H7 (cell line): ENCODE measurements at places on chromosomes 4 and X.

GRCh38 chr4:23924556-23924955 is 34.7 kb upstream of the PPARGC1A start:
- DNase-seq: no peak

DNA sequence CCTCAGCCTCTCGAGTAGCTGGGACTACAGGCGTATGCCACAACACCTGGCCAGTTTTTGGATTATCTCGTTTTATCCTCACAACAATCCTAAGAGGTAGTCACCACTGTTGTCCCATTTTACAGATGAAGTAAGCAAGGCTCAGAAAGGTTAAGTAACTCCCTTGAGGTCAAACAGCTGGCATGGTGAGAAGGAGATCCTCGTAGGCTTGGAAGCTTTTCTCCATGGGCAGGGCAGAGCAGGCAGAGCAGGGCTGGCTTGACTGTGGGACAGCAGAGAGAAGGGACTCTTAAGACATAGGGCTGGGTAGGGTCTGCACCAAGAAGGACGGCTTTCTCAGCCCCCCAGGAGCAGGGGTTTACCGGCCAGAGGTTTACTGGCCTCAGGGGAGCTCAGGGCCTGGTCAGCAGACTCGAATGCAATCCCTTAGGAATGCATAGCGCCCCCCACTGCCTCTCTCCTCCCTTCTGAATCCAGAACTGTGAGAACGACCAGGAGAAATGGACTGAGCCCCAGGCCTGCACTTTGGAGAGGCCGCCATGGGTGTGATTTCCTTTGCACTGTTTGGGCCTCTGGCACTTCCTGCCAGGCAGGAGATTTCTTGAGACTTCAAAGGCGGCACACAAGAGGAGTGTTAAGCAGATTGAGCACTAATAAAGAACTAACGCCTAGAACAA is 14.0 kb upstream of the CDKN2AIP start:
- DNase-seq: peak; percentile 72

- no peak for DNase-seq
Measured at GRCh38 chr4:105751718-105752299, 43.2 kb downstream of the GSTCD start.

GRCh38 chr4:20166544-20166943 is 85.2 kb upstream of the SLIT2 start:
- DNase-seq: no peak

DNA sequence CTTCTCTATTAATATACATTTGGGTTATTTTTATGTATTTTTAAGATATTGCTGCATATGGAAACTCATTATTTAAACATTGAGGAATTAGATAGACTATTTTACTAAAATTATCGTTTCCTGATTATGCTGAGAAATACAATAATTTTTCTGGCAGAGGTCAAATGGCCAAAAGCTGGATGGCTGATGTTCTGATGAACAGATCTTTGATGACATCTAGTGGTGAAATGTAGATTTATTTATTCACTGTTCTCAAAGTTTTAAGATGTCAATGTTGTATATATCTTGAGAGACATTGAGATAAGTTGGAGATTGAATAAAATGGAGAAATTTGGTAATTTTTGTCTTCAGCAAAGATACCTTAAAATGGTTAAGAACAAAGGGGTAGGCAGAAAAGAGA is 96.2 kb downstream of the UGT8 start:
- no peak for DNase-seq

DNA sequence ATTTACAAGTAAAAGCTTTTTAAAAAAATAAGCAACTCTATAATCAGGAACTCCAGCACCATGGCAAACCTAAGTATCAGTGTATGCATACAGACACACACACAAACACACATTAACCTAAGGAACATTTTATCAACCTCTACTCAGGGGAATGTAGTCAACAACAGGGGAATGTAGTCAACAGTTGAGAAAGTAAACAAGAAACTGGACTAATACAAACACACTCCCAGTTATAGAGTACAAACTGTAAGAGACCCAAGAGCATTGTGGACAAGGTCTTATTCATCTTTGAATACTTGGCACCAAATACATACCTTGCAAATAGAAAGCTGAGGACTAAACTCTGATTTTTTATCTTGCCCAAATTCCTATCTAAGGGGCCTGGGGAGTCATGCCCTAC is 36.2 kb downstream of the PAPSS1 start:
- DNase-seq: no peak

GRCh38 chr4:183200453-183200852 is 101.4 kb downstream of the WWC2 start:
- DNase-seq: peak; percentile 4

DNA sequence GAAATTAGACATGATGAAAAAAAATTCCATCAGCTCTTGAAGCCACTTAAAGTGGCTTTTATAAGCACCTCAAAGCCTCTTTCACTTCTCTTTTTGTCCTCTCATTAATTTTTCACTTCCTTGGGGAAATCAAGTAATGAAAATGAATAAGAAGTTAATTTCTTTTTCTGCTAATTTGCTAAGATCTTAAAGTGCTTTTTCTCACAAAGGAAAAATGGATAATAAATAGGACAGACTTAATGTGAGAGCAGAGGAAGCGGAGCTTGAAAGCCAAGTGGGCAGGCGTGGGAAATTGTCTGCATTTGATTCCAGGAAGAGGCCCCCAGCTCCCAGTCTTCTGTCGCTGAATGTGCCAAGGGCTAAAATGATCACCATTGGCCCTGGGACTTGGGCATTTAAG is 28.6 kb downstream of the CDS1 start:
- DNase-seq: no peak

DNA sequence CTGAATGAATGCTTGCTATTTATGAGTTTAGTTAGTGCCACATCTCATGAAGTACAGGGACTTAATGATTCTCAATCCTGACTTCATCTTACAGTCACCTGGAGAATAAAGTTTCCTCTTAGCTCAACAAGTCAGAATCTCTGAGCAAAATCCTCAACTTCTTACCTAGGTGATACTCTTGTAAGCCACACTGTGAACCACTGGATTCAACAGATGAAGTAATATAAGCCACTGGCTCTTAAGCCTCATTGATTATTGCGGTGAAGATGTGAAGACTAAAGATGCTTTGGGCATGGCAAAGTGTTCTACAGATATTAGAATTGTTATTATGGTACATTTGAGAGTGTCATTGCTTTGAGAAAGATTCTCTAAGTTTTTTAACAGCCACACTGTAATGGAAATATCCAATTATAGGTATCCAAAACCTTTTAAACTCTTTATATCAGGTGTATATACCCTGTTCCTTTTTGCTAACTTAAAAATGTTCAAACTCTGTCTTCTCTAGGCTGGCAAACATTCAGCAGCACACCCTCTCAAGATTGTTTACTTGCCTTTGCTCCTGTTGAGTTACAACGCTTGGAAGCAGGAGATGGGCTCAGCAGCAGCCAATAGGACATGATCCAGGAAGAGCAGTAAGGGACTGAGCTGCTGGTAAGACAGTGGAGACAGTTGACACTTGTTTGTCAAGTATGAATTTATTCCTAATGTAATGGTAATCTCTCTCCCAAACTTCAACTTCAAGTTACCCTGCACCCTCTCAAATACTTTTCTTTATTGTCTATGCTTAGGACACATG is 43.4 kb downstream of the TET2 start:
- DNase-seq: no peak

DNA sequence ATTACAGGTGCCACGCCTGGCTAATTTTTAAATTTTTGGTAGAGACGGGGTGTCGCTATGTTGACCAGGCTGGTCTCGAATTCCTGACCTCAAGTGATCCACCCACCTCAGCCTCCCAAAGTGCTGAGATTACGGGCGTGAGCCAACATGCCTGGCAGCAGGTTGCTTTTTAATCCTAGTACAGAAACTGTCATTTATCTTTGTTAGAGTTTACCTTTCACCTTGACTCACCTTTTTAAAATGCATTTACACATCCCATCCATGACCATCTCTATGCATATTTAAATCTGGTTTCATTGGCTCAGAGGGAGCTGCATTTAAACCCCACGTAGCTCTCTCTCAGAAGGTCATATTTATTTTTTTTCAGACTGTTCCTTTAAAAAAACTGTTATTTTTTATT is 31.9 kb downstream of the SLC16A2 start:
- no peak for DNase-seq

DNA sequence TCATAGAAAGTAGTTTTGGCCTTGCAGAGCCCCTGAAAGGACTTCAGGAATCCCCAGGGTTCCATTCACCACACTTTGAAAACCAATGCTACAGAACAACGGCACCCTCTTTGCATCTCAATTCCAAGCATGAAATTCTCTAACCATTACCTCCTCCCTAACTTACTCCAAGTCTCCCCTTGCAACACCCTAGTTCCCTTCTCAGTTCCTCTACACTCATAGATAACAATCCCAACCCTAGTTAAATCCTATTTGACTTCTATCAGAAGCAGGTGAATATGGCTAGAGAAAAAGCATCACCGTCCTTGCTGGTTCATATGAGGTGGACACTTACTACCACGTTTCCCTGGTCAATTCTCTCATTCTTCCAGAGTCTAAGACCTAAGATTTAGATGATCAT is 2.4 kb downstream of the RCHY1 start:
- peak; percentile 10 for DNase-seq

DNA sequence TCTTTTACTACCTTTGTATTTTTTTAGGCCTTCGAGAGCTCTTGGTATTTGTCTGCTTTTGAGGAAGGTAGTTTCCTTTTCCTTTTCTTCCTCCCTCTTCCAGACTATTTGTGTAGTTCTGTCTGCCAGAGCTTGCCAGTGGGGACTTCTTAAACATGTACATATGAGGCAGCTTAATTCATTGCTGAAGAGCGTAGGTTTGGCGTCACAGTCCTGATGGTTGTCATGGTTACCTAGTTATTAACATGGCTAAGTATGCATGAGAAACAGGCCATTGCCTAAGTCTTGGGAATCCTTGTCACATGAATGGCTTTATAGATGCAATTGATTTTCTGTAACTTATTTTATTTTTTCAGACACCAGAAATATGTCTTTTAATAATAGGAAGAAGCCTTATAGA is 48.5 kb upstream of the ARMCX2 start:
- no peak for DNase-seq

DNA sequence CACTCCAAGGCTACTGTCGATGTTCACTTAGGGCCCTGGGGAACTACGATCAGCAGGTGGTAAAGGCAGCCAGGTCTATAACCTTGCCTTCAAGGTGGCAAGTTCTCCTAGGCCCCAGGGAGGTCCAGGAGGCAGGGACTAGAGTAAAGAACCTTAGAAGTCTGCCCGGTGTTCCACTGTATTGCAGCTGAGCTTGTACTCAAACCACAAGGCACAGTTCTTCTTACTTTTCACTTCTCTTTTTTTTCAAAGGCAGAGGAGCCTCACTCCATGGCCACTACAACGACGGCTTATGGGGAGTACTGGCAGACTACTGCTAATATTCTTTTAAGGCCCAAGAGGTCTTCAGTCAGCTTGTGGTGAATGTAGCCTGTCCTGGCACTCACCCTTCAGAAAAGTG is 78.8 kb upstream of the GPR174 start:
- no peak for DNase-seq

- DNase-seq: no peak
Measured at GRCh38 chrX:124497386-124497785, 151.0 kb downstream of the SH2D1A start.

DNA sequence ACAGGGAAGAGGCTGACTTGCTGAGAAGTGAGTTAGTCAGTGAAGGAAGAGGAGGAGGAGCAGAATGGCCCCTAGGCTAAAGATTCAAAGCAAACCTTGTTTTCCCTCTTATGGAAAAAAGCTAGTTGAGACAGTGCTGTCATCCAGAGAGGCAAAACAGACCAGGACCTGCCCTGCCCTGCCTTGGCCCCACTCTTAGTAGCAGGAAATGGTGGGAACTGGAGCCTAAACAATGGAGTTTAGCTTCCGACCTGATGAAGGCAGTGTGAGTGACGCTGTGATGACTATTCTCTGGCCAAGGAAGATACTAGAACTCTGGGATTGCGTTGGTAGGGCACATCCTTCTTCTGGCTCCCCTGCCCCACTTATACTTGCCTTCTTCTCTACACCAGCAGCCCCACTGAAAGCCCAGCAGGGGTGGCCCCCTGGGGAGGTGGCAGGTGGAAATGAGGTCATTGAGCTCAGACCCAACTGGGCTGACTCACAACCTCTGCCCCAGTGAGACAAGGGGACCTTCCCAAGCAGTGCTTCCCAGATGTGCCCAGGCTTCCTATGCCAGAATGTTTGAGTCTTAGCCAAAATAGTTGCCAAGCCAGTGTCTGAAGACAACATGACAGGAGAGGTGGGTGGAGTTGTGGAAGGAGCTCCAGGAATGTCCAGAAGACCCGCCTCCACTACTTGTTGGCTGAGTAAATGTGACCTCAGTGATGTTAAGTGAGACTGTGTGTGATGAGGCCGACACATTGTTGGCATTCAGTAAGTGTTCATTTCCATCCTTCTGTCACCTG is 38.8 kb downstream of the MSN start:
- DNase-seq: no peak

DNA sequence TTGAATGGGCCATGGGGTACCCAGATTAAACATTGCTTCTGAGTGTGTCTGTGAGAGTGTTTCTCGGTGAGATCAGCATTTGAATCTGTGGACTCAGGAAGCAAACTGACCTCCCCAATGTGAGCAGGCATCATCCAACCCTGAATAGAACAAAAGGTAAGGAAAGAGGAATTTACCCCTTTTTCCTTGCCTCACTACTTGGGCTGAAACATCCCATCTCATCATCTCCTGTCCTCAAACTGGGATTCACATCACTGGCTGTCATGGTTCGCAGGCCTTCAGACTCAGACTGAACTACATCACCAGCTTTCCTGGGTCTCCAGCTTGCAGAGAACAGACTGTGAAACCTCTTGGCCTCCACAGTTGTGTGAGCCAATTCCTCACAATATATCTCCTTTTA is 47.1 kb downstream of the TEC start:
- DNase-seq: no peak

GRCh38 chrX:49856819-49857218 is 22.5 kb upstream of the USP27X start:
- no peak for DNase-seq

- peak; percentile 73 for DNase-seq
Measured at GRCh38 chr4:121070696-121071639, 1.4 kb downstream of the NDNF start.

DNA sequence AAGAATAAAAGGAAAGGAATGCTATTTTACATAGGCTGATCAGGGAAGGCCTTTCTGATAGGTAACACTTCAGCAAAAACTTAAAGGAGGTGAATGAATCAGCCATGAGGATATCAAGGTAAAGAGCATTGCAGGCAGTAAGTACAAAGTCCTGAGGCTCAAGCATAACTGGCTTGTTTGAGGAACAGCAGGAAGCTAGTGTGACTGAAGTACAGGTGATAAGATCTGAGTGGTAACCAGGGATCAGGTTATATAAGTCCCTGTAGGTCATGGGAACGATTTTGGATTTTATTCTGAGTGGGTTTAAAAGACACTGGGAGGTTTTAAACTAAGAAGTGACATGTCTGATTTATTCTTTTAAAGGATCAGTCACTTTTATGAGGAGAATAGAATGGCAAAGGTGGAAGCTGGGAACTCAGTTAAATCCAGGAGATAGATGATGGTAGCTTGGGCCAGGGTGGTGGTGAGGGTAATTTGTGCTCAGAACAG is 47.1 kb upstream of the THOC2 start:
- DNase-seq: no peak

GRCh38 chrX:71542411-71542810 is 9.5 kb downstream of the OGT start:
- DNase-seq: no peak
